ENCODE measurements at places on chromosomes 1 and 21.

- peak; percentile 24 for DNase-seq
These were observed 5.9 kb downstream of the AGO3 start for GRCh38 chr1:35936838-35937237.

- DNase-seq: peak; percentile 66
These were observed 56.3 kb downstream of the NVL start for GRCh38 chr1:224273641-224274040.

- DNase-seq: peak; percentile 84
These were observed 107.6 kb downstream of the ETS2 start for GRCh38 chr21:38913120-38913892.

DNA sequence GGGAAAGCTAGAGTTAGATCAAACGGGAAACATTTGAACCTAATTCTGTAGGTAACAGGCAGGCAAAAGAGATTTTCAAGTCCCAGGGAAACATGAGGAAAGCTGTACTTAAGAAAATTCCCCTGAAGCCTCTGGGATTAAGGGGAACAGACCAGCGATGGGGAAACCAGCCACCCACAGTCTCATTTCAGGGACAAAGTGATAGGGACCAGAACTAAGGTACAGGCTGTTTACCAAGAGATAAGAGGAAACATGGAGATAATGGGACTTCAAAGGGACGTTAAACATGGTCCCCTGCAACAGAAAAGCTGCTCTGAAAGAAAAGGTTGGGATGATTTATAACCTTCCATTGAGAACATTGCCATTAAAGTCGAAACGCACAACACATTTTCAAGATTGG is 84.4 kb downstream of the NTPCR start:
- no peak for DNase-seq

GRCh38 chr21:31732597-31733550 is 956 bp upstream of the SCAF4 start:
- peak; percentile 45 for DNase-seq

DNA sequence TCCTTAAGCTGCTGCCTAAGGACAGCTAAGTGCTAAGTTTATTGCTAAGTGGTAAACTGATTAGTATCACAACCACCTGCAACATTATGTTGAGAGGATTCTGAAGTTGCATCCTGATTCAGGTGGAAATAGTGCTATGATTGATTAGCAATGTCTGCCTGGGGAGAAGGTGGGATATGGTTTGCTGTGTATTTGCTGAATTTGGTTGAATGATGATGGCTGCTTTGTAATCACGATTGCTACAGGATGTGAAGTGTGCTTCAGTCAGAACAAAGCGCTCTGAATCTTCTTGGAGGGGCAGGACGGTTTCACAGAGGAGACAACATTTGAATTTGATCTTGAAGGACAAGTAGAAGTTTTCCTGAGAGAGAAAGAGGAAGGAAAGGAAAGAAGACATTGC is 226.0 kb downstream of the ST6GALNAC3 start:
- no peak for DNase-seq

DNA sequence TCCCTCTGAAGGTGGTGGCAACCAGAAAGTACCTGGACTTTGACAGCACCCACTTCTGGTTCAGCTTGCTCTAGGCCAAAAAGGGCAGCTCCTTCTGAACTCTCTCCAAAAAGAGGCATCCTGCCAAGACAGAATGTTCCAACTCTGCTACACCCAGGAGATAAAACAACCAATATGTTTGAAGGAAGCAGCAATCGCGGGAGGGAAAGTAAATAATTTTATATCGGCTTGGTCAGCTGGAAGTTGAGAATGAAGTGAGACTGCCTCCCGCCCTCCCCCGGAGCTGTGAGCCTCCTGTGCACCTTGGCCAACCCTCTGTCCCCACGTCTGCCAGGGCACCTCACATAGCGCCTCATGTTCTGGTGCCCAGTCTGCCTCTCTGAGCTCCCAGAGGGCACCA is 130.3 kb upstream of the ATP1A1 start:
- DNase-seq: no peak

DNA sequence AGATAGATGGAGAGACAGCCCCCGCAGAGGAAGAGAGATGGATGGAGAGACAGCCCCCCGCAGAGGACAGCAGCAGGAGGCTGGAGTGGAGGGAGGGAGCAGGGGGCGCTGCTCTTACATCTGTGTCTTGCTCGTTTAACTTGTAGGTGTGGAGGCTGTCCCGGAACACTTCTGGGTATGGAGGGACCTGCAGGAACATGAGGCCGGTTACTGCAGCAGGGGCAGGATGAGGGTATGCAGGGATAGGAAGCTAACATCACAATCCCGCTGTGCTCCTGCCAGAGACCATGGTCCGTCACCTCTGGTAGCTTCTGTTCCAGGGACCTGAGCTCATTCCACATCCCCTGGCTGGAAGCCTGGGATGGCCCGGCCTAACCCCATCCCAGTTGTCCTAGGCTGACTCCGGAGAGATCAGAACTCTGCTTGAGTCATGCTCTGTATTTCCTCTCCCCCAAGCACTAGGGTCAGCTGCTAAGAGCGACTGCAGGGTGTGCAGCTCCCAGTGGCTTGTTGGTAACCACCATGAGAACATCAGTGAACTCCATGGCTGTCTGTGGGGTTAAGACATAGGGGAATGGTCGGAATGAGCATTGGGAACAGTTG is 36.7 kb upstream of the GOLT1A start:
- peak; percentile 68 for DNase-seq

DNA sequence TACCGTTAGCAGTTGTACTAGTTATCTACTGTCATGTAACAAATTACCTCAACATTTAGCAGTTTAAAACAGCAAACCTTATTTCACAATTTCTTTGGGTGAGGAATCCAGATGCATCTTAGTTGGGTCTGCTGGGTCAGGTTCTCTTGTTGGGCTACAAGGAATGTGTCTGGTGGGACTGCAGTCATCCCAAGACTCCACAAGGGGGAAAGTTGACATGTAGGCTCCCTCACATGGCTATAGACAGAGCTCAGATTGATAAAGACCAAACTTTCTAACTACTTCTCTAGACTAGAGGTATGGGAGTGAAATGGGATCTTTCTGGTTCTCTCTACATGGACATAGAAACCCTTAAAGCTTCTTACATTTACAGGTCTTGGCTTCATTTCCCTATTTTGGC is 160.9 kb downstream of the UCK2 start:
- no peak for DNase-seq

- peak; percentile 32 for DNase-seq
These were observed 43.1 kb upstream of the S1PR1 start for GRCh38 chr1:101193733-101194169.

DNA sequence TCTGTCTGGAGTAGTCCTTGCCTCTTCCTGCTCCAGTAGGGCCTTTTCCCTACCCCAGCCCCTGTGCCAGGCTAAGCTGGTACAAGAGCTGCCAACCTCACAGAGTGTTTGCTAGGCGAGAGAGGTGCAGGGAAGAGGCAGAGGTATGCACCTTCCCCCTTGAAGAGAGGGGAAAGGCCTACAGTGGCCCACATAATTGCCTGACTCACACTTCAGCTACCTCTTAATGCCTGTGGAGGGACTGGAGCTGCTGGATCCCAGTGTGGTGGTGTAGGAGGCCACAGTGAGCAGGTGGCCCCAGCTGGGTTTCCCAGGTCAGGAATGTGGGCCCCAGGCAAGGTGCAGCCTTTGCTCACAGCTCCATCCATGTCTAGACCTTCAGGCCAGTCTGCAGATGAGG is 3.3 kb upstream of the CCDC28B start:
- no peak for DNase-seq

DNA sequence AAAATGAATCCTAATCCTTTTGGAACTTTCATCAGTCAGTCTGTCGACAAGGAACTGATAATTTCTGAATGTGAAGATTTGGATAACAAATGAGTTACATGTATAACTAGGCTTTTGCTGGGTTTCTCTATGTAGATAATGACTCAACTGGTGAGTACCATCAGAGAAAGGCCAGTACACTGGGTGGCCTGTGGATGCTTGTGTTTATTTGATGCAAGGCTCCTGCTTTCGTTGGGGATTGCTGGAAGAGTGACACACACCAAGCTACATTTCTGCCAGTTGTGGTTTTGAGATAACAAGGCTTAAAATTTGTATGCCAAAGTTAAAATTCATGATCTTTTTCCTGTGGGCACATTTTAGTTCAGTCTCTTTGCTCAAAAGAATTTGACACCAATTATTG is 115.7 kb upstream of the UBE2U start:
- DNase-seq: peak; percentile 86

DNA sequence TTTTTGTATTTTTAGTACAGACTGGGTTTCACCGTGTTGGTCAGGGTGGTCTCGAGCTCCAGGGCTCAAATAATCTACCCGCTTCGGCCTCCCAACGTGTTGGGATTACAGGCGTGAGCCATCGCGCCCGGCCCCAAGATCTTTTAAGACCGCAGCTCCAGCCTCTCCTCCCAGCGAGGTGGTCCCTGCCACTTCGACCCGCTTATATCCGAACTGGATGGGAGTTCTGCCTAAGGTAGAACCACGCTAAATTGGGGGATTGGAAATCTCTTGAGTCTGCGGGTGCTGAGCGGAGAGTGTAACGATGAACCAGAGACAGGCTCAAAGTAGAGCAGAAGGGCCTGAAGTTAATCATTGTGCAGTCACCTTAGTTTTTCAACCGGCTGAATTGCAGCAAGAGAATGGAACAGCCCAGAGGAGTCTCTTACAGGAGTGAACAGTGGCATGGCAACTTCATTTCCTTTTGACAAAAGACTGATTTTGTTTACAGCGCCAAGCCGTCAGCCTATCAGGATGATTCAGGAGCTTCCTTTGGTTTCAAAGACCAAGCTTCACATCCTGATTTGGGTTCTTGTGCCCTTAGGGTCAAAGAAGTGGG is 726 bp upstream of the CYB5R1 start:
- no peak for DNase-seq

- no peak for DNase-seq
These were observed 69.0 kb downstream of the PGBD5 start for GRCh38 chr1:230356869-230357794.

- DNase-seq: no peak
These were observed 88.0 kb downstream of the NR5A2 start for GRCh38 chr1:200115532-200115931.

DNA sequence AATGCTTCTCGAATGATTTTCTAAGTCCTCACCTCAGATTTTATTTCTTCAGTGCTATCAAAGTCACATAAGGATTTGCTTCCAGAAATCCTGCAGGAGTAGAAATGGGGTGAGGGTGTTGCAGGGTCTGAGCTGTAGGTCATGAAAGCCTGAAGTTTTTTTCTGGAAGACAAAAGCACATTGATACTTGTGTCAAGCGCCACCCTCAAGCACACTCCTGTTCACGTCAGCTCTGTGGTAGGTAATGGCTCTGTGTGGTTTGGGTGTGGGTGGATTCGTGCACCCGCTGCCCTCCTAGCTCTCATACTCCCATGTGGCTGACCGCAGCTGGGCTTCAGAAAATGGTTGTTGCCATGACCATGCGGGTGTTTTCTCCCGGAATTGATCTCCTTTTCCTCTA is 39.9 kb downstream of the AKNAD1 start:
- peak; percentile 97 for DNase-seq

DNA sequence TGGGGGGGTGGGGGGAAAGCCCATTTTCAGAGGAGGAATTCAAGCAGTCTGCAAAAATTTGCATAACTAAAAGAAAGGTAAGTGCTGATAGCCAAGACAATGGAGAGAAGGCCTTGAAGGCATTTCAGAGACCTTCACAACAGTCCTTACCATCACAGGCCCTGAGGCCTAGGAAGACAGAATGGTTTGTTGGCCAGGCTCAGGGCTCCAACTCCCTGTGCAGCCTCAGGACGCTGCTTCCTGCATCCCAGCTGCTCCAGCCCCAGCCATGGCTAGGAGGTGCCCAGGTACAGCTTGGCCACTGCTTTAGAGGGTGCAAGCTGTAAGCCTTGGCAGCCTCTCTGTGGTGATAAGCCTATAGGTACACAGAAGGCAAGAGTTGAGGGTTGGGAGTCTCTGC is 571.6 kb downstream of the MATN1 start:
- DNase-seq: no peak

- no peak for DNase-seq
These were observed 389.7 kb downstream of the NCAM2 start for GRCh38 chr21:21387916-21388315.
